ENCODE measurements at places on chromosomes 11 and 22.

DNA sequence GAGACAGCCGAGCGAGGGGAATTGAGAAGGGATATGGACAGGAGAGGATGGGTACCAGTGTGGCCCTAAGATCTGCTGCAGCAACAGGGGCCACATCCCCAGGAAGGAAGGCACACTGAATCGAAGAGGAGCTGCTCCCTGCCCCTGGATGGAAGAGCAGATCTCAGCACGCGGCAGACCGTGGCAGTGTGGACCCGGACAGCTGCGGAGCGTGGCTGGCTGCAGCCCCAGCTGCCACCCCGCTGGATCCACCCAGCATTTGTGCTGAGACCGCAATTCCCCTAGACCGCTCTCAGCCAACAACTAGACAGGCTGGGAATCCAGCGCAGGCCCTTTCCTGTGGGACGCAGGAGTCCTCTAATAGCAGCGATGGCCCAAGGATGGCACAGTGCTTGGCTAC is 94.7 kb downstream of the NECTIN1 start:
- DNase-seq, result no peak

GRCh38 chr11:75697906-75698581 is 19.6 kb upstream of the MOGAT2 start:
- DNase-seq, result peak; percentile 40

- no peak for DNase-seq
These were observed at the start of gene CST6 for GRCh38 chr11:66011785-66012303. Gene CST6, plus strand, starts transcription at chr11:66012008. Its CDS starts 37 bp downstream, at chr11:66012045.

DNA sequence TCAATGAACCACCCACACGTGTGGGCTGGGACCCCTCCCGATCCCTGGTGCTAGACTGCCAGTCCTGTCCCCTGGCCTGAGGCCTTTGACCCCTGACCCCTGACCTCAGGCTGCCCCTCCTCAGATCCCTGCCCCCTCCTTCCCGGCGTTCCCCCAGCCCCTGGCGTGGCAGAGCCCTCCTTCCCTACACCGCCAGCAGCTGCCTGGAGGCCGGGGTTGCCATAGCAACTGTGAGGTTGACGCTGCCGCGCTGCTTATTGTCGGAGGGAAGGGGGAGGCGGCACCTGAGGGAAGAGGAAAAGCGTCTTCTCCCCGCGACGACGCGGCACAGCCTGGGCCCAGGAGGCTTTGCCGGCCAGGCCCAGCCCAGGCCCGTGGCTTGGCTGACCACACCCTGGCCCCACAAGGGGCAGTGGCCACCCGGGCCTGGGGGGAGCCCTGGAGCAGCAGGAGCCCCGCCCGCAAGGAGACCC is 32.6 kb downstream of the SHANK3 start:
- DNase-seq, result no peak

DNA sequence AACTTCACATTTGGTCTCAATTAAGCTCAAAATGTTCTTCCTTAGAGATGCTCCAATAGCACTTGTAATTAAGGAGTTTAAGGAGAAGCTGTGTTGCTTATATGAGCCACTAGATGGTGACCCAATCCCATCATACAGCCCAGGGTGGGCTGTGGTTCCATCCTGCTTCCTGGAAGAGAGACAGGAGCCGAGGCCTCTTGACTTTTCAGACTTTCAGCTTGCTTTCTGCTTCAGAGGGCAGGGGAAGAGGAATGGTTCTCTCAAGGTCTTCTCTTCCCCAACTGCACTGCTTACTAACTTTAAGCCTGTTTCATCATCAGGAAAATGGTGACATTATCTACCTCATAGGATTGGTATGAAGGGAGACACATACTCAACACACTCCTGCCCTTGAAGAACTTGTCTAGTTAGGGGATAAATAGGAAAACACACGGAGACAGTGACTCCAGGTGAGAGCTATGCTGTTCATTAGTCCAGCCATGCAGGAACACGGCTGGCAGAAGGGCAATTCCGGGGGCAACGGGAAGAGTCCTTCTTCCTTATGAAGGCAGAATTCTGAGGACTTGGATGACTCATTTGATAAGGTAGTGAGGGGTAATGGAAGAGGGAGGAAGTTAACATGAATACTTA is 20.1 kb downstream of the TMEM218 start:
- DNase-seq, result peak; percentile 69
